ENCODE measurements at places on chromosomes 16 and 17.

GRCh38 chr16:14335297-14335696, 264.2 kb downstream of the MRTFB start:
- DNase-seq = no peak

- DNase-seq = no peak
Observed at GRCh38 chr16:11564046-11564926, 22.4 kb downstream of the LITAF start.

DNA sequence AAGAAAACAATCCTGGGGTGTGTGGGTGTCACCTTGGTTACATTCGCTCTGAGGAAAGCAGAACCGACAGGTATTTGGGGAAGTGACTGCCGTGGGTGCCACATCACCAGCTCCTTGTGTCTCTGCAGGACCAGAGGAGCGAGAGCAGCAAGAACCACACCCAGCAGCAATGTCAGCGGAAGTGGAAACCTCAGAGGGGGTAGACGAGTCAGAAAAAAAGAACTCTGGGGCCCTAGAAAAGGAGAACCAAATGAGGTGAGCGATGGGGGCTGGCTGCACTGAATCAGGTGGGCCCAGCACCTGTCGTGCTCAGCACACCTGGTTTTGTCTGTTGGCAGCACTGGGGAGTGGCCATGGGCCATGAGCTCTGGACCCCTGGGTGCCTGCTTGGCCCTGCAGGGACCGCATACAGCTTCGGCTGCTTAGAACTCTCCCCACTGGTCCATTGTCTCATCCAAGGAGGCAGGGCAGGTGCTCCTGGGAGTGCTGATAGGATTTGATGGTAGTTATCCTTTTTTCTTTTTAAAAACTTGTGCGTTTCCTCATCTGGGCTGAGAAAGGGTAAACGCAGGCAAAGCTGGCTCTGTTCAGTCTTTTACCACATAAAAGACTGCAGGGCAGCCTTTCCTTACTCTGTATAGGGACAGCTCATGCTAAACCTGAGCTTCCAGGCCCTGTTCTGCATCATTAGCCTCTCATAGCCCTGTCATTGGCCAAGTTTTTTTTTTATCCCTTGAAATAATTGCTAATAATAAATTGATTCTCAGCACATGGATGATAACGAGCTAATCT, 29.4 kb downstream of the HMOX2 start:
- no peak for DNase-seq

DNA sequence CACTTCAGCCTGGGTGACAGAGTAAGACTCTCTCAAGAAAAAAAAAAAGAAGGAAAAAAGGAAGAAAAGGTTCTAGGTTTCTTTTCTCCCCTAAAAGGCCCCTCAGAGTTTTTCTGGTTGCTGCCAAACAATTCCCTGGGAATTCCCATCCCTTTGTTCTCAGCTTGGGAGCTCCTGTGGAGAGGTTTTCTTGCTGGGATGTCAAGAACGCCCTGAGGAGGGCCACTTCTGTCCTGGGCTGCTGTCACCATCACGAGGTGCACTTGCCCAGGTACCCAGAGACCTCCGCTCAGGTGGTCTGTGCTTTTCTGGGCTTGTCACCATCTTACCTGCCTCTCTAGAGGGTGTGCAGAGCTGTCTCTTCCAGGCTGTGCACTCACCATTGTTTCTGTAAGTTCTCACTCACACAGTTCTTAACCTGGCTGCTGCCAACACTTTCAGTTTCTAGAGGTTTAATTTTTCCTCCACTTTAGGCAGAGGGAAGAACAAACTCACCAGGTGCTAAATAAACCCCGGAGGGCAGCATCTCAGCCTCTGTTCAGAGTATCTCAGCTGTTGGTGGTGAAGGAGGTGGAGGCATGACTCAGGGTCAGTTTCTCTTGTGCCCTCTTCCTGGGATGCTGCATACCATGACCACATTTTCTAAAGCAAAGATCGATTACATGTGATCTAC, 2.4 kb upstream of the COX6A2 start:
- no peak for DNase-seq

- DNase-seq = no peak
Observed at GRCh38 chr17:64202683-64203344, 60.2 kb downstream of the TEX2 start.

GRCh38 chr16:57748596-57748995, 13.0 kb downstream of the KATNB1 start:
- DNase-seq = no peak

DNA sequence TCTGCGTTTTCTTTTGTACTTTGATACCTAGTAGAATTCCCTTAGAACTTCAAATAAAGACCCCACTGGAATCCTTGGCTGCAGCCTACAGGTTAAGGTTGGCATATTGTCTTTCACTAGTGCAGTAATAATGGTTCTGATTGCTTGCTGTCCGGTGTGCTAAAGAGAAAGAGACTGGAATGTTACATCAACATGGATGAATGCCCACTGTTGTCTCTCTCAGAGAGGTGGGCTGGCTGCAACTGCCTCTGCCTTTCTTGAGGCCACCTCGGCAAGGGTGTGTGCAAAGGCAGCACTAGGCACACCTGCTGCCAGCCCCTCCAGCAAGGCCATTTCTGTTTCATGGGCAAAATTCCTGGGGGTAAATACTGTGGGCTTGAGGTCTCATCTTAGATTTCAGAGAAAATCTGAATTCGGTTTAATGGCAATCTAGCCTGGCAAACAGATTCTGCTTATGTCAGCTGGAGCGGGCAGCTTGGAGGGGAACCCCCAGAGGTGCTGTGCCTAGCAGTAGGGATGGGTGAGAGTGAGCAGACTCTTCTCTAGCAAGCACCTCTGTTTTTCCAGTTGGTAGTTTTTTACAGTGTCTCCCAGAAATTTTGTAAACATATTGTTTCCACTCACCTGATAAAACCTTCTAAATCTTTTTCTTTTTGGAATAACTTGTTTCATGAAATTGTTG, 54.0 kb downstream of the MRTFB start:
- no peak for DNase-seq

- no peak for DNase-seq
Observed at GRCh38 chr16:7513429-7513828, 180.8 kb downstream of the RBFOX1 start.

DNA sequence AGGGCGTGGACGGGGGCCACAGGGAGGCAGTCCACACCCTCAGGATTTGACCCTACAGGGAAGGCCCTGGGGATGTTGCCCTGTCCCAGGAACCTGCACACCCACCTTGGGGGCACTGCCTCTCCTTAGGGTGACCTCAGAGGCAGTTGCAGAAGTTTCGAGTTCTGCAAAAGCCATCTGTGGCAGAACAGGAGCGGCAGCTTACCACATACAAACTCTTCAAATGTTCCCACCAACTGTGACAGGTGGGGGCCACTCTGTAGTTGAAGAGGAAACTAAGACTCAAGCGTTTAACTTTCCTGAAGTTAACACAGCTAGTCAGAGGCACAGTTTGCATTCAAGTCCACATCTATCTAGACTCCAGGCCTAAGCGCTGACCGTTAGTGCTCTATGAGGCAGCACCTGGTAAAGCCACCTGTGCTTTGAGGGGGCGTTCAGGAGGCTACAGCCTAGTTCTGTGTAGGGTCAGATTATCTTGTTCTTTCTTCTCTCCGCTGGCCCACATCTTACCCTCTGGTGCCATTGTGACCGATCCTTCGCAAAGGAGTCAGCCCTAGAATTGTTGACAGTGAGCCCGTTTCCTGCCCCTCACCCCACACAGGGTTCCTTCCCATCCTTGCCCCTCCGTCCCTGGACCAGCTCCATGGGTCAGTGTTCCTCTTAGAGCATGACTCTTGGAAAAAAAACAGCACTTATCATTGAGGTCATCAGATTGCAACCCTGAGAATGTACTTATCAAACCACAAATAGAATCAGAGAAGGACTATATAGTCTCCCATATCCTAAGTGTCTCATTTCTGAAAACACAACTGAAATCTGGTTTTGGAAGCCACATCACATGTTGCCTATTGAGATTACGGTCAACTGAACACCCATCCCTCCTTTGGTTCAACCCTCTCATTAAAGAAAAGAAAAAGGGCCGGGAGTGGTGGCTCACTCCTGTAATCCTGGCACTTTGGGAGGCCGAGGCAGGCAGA, 45.4 kb downstream of the CDH1 start:
- DNase-seq = no peak

- peak; percentile 68 for DNase-seq
Observed at GRCh38 chr16:896261-897199, 74.3 kb downstream of the LMF1 start.

DNA sequence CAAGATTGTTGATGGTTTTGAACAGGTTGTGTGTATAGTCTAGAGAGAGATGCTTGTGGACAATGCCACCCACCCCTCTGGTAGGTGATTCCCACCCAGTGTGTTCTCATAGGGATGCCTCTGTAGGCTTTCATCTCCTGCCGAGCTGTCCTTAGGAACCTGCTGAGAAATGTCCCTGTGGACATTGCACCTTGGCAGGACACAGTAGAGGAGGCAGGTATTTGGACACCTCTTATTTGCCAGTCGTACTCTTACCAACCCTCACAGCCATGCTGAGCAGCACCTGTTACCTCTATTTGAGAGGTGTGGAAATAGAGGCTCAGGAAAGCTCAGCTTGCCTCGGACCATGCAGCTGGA, 33.2 kb downstream of the EPN2 start:
- DNase-seq = no peak

DNA sequence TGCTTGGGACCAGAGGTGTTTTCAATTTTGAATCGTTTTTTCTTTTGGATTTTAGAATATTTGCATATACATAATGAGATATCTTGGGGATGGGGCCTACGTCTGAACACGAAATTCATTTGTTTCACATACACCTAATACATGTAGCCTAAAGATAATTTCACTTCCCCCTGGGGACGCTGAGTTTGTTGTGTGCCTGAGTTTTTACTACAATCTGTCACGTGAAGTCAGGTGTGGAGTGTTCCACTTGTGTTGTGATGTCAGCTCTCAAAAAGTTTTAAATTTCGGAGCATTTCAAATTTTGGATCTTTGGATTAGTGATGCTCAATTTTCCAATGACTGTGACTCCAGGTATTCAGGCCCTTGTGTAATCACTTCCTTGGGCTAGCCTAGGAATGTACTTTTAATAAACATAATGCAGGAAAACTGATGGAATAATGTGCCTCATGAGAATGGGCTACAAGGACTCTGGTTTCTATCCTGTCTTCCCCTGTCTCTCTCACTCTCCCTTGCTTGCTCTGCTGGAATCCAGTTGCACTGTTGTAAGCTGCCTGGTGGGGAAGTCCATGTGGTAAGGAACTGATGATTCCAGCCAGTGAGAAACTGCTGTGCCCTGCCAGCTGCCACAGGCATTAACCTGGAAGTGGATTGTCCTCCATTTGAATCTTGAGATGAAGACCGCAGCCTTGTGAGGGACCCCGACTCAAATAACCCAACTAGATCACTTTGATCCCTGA, 403.8 kb downstream of the SHISA9 start:
- DNase-seq = no peak

DNA sequence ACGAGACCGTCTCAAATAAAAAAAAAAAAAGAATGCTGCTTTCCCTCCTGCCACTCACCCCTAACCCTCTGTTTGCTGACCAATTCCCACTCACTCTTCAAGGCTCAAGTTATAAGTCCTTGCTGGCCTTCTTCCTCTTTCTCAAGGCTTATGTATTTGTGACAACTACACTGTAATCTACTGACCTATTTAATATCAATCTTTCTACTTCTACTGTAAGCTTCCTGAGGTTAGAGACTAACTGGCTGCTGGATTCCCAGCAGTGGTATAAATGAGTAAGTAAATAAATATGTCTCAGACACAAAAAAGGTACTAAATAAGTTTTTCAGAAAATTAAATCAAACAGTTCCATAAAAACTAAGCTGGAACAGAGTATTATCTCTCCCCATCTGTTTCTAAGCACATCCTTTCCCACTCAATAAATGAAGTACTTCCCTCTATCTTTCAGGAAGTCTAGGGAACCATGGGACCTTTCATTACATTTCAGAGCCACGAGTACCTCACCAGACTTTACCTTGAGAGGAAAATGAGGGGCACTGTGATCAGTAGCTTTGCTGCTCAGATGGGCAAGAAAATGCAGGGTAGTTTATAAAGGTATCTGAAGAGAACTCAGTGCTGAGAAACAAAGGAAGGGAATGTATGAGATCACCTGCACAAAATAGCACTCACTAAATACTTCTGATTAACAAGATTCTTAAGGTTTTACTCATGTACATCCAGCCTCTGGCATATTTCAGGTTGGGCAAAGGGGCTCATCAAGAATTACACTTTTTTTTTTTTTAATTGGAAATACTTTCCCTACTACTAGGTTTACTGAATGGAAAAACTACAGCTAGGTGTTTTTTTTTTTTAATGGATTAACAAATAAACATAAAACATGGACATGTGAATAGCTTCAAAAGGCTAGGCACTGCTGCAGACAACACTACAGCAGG, 10.8 kb downstream of the SSH2 start:
- no peak for DNase-seq

DNA sequence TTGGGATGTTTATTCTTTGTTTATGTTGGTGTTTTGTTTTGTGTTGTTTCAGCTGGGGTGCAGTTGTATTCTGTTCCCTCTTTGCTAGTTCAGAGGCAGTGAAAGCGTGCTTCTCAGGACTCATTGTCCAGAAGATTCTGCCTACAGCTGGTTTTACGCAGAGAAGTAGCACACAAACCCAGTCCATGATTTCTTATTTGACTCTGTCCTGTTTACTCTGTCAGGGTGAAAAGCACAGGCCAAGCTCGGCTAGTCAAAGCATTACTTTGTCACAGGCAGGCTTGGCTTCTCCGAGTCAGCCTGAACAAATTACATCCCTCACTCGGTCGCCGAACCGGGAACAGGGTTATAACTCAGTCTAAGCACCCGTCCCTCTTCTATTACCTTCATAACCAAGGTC, 435.0 kb downstream of the MAF start:
- DNase-seq = no peak

DNA sequence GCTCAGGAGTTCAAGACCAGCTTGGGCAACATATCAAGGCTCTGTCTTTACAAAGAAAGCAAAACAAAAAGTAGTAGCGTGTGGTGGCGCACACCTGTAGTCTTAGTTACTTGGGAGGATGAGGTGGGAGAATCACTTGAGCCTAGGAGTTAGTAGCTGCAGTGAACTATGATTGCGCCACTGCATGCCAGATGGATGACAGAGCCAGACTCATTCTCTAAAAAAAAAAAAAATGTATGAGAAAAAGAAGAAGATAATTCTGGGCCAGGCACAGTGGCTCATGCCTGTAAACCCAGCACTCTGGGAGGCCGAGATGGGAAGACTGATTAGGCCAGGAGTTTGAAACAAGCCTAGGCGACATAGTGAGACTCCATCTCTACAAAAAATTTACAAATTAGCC, 28.5 kb downstream of the STAT5B start:
- no peak for DNase-seq

DNA sequence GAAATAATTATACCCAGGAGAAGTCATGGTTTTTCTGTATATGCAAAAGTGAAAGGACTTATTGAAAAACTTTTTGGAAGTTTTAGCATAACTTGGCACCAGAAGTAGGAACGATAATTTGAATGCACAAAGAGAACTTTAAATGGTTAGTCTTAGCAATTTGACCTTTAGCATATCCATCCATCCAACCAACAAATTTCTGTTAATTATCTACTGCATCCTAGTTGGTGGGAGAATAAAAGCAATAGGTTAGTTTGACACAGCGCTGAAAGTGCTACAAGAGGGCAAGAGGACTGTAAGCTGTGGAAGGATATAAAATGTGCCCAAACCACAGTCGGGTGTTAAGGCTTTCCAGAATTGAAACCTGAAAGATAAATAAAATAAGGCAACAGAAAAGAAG, 17.6 kb downstream of the SPAG9 start:
- DNase-seq = no peak
